Placental epithelial cell (primary cell): ENCODE measurements at places on chromosomes 2 and 18. TPM values are rescaled to one million over a fixed set of nuclear protein-coding genes. Genes with fewer than 3 reads are reported as not detected.

Gene GIGYF2
- total RNA-seq = 41.2 and 49.6 TPM in 2 replicates

Gene GKN2
- total RNA-seq = not detected in 2 replicates

Gene GPR45
- total RNA-seq = 0.33 TPM in 1 of 2 replicates, not detected in the other

Gene CHRNG
- 0.39 TPM in 1 of 2 replicates, not detected in the other for total RNA-seq

Gene SATB2
- 0.22 and 1.2 TPM in 2 replicates for total RNA-seq

Gene ZDBF2
- total RNA-seq = 6.5 and 7.5 TPM in 2 replicates

Gene ALLC
- not detected in 2 replicates for total RNA-seq

Gene FAM110C
- 2.4 and 3.5 TPM in 2 replicates for total RNA-seq

Gene WDR33
- total RNA-seq = 28.0 and 29.8 TPM in 2 replicates

Gene VWA3B
- 0.11 and 0.79 TPM in 2 replicates for total RNA-seq

Gene MATN3
- total RNA-seq = 3.5 and 6.3 TPM in 2 replicates

Gene MC4R
- not detected in 2 replicates for total RNA-seq

Gene SCN3A
- not detected in 2 replicates for total RNA-seq
